ENCODE measurements at places on chromosomes 3 and 15.

DNA sequence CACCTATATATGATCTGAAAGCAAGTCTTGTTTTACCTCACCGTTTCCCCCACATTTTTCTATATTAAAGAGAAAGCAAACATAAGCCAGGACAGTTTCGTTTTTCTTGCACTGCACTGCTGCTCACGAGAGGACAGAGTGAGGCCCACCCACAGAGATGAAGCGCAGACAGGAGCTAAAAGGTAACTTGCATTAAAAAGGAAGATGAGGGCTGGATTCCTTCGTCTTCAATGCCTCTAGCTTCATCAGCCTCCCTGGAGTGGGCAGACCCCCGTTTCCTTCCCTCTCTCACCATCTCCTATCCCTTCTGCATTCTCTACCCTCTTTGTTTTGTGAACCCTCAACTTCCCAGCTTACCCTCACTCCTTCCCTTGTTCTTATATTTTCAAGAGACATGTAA is 18.9 kb downstream of the SUMF1 start:
- DNase-seq, result no peak

DNA sequence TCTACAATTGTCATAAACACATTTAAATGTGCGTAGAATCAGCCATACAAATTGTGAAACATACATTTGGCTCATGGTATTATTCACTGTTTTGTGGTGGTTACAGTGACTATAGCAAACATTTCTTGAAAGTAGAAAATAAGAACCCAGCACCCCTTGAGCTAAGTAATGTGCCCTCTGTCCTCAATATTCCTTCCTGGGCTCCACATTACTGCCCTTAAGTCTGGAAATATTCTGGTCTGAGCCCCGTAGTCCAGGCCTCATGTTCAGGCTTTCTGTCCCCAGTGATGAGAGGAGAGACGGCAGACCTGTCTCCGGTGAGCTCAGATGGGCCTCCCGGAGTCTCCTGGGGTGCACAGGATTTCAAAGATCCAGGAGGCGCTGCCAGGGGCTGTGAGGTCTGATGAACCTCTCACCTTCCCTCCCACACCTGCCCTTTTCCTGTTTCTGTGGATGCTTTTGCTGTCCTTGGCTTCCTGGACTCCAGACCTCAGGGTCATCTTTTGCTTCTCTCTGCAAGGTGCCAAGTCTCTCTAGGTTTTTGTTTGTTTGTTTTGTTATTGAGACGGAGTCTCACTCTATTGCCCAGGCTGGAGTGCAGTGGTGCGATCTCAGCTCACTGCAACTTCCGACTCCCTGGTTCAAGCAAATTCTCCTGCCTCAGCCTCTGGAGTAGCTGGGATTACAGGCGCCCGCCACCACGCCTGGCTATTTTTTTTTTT is 8.8 kb upstream of the MUC20 start:
- no peak for DNase-seq

- no peak for DNase-seq
Observed at GRCh38 chr3:178184833-178185232, 351.4 kb upstream of the KCNMB2 start.

GRCh38 chr15:89778861-89779260 is 2.7 kb downstream of the MESP2 start:
- no peak for DNase-seq

- no peak for DNase-seq
Observed at GRCh38 chr3:13121553-13122001, 48.3 kb upstream of the IQSEC1 start.

DNA sequence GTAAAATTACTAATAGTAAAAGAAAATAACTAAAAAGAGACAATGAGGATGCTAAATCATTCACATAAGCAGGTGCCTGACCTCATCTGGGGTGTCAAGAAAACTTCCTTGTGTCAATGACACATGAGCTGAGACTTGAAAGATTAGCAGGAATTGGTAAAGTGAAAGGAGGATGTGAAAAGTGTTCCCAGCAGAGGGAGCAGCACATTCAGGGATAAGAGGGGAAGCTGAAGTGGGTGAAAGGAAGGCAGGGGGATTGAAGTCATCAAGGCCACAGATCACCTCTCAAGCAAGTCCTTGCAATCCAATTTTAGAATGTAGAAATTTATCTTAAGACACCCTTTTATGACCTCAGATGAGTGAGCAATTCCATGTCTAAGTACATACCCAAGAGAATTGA is 60.2 kb upstream of the ACP3 start:
- DNase-seq, result peak; percentile 69

- DNase-seq, result no peak
Observed at GRCh38 chr3:109018828-109019227, 65.1 kb upstream of the GUCA1C start.

DNA sequence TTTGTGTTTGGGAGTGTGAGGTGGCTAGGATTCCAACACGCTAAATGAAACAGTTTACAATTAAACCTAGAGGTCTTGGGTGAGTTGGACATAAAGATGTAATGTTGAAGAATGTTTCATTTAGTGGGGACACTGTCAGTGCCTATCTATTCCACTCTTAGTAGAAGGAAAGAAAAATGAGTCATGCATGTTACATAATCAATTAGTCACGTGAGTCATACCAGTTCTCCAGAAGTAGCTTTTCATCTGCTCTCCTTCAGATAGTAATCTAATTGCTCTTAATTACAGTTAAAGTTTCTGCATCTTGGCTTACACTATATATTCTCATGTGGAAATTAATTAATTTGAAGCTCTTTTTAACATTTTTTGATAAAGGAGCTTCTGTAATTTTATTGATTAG is 115.7 kb upstream of the P2RY1 start:
- DNase-seq, result no peak

DNA sequence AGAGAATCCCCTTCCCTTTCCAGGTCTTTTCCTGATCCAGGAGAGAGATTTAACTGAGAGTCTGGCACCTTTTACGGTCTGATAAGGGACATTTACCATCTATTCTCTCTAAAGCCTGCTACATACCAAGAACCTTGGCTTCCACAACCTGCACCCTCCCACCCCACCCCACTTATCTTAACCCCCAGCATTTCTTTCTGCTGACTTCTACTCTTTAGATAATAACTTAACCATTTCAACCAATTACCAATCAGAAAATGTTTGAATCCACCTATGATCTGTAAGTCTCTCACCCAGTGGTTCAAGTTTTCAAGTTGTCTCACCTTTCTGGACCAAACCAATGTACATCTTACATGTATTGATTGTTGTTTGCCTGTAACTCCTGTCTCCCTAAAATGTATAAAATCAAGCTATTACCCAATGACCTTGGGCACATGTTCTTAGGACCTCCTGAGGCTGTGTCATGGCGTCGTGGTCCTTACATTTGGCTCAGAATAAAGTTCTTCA is 74.0 kb downstream of the MCF2L2 start:
- no peak for DNase-seq

GRCh38 chr3:130950641-130951040 is 56.8 kb downstream of the ATP2C1 start:
- peak; percentile 30 for DNase-seq

DNA sequence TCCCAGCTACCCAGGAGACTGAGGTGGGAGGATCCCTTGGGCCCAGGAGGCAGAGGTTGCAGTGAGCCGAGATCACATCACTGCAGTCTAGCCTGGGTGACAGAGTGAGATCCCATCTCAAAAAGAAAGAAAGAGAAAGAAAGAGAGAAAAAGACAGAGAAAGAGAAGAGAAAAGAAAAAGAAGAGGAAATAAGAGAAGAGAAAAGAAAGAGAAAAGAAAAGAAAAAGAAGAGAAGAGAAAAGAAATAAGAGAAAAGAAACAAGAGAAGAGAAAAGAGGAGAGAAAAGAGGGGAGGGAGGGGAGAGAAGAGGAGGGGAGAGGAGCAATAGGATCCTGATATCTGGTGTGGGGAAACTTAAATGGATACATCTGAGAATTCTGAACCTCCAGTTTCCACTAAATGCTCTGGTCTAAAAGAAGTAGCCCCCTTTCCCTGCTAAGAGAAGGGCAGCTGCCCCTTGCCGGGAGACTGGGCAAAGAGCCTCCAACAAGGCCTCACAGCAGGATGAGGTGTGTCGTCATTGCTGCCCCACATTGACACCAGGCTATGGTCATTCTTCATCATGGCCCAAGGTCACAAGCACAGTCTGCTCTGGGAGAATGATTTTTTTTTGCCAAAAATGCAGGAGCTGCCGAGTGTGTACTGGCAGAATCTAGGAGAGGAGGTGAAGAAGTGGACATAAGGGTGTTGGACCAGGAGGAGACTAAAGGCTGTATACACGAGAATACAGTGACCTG is 21.1 kb upstream of the COMMD4 start:
- DNase-seq, result no peak

- DNase-seq, result no peak
Observed at GRCh38 chr15:84826369-84826823, 9.2 kb downstream of the ALPK3 start.

- DNase-seq, result no peak
Observed at GRCh38 chr3:105927741-105928140, 58.9 kb upstream of the CBLB start.

GRCh38 chr15:72307026-72307425 is 12.9 kb downstream of the CELF6 start:
- no peak for DNase-seq

DNA sequence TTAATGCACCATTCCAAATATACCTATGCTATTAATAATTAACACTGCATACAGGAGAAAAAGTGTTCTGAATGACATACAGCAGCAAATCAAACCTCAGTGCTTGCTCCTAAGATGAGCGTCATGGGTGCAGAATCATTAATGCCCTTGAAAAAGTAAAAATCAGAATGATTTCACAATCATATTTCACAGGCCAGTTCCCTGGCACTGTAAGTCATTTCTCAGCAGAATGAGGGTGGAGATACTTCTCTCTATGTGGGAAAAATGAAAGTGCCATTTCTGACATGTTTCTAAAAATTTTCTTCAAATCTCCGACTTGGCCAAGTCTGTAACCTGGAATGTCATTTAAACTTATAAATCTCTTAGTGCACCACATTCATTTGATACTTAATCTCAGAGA is 549.8 kb upstream of the AGTR1 start:
- DNase-seq, result no peak

- peak; percentile 86 for DNase-seq
Observed at GRCh38 chr3:125032100-125032643, 23.6 kb downstream of the HEG1 start.

- DNase-seq, result peak; percentile 68
Observed at GRCh38 chr15:58227706-58228543, 89.7 kb downstream of the AQP9 start.

GRCh38 chr3:101433652-101434051 is 79.4 kb downstream of the SENP7 start:
- no peak for DNase-seq

DNA sequence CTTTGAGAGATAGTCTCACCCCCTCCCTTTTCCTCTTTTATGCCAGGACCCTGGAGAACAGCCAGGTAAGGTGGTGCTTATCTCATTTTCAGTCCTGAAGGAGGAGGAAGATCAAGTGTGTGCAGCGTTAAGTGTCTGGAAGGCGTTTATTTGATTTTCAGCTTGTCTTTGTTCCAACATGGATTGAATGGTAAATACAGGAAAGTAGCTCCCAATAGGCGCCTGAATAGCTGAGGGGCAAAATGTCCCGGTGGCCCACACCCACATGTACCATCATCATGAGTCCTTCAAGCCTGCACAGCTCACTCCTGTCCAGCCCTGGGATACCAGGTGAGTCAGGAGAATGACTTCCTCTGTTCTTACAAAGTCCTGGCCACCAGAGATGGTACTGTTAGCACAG is 73.5 kb downstream of the CEMIP start:
- no peak for DNase-seq

DNA sequence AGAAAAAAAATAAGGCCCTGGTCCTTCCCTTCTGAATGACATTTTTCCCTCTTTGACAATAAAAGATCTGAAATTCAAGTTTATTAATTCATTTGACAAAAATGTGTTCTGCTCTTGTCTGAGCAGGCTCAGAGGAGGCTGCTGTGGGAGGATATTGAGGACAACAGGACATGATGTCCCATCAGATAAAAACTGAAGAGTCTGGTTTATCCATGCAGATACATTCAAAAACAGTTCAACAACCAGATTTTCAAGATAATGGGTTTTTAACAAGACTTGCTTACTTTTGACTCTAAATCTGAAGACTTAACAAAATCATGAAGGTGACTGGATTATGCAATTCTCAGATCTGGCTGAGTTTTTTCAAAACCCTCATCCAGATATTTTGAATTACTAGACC is 36.9 kb upstream of the STRIT1 start:
- DNase-seq, result no peak

- DNase-seq, result no peak
Observed at GRCh38 chr15:68412218-68412617, 19.7 kb downstream of the ITGA11 start.

DNA sequence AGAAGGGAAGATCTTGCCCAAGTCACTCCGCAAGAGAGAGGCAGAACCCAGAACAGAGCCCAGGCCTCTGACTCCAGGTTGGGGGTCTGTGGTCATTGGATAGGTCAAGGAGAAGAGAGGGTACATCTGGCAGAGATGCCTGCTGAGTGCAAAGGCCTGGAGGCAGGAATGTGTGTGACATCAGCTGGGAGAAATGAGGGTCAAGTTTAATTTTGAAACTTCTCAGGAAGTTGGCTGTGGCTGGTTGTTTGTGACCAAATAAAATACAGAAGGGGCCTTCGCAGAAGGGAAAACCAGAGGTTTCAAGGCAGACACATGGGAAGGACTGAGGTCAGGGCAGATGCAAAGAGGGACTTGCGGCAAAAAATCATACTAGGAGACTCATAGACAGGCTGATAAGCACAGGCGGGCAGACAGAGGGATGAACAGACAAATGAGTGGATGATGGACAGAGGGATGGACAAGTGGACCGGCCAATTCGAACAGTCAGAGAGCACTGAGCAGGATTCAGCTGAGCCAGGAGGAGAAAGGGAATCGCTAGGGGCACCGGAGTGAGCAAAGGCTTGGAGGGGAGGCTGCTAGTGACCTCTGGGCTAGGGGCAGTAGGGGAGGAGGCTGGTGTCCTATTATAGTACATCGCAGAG is 28.8 kb upstream of the CACNA2D2 start:
- DNase-seq, result no peak

DNA sequence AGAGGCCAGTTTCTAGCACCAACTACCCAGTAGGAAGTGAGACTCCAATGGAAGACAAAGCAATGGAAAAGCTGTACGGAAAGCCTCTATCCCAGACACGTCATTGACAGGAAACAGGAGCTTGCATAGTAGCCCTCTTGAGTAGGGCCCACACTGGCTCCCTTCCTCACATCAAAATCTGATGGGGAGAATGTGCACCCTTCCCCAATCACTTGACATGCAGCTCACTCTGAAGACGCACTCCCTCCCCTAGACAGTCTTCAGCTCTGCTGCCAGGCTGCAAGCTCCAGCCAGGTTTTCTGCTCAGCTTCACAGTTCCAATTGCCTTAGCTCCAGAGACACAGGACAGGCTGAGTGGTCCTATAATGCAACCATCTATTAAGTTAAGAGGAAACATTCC is 567.8 kb downstream of the EPHB1 start:
- DNase-seq, result no peak
